Right renal pelvis (tissue), 4 donors: ENCODE measurements at places on chromosomes 12 and 14.

- DNase-seq: no peak
Observed at GRCh38 chr14:72982146-72982708, 44.7 kb downstream of the ZFYVE1 start.

DNA sequence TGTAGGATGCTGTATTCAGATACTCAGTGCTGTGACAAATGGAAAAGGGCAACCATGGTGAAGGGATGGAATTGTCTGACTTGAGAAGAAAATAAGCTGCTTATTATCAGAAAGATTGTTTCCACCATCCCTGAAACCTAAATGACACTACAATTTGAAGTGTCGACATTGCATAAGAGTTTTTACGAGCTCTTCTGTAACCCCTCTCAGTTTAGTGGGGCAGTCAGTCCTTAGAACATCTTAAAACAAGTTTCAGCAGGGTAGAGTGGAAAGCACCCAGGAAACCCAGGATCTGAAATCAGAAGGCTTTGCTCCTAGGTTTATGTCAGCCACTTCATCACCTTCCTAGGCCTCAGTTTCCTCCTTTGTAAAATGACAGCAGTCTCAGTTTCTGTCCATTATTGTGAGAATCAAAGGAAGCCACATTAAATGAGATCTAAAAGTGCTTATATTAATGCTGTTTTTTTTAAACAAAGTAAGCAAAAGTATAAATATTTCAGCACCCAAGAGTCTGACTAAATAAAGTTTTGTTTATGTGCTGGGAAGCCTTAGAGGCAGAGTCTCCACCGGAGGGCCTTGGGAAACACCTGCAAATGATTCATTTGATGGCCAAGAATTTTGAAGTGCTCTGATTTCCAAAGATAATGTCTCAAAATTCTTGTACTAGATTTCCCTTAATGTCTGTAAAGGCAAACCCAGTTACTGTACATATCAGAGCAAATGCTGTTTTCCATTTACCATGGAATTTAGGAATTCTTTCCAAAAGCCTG is 1.8 kb downstream of the IFT43 start:
- DNase-seq: no peak

GRCh38 chr14:29222671-29223268 is 456.2 kb downstream of the FOXG1 start:
- DNase-seq: peak; percentile 0

- DNase-seq: no peak
Observed at GRCh38 chr12:60921541-60921940, 1325.7 kb downstream of the SLC16A7 start.

- no peak for DNase-seq
Observed at GRCh38 chr12:69330475-69331473, 17.4 kb upstream of the LYZ start.

DNA sequence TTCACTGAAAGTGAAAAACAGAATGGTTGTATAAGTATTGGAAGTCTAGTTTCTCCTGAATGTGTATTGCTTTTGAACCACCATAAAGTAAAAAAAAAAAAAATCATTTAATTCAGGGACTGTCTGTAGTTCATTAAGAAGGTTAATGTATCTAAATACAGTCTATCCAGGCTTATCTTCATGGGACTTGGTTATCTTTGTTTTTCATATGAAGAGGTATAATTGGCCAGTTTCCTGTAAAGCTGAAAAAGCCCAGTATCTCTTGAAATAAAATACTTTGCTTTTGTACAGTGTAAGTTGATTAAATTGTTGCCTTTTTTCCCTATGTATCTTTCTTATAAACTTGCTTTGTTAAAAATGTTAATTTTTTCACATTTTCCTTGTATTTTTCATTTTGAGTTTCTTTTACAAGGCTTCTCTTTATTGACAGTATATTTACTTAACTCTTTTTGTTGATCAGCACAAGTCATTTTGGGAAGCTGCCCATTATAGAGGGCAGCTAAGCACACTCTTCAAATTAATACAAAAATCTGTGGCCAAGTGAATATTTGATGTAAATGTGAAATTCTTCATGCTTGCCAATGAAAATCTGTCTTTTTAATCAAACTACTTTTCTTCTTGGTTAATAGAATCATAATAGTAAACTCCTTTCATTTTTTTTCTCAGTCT is 156.0 kb downstream of the TMTC3 start:
- no peak for DNase-seq
